ENCODE measurements at places on chromosomes 2 and 18. TPM values are rescaled to one million over a fixed set of nuclear protein-coding genes. Genes with fewer than 3 reads are reported as not detected.

GRCh38 chr2:112812318-112813267 is 24.0 kb downstream of the IL1B start:
- H3K27me3 ChIP-seq: no peaks in the 10 kb centered on the region
- peak overlapping the region; percentile 32 for H3K4me3 ChIP-seq
- peaks cover 17% of the 10 kb centered on the region for H3K4me1 ChIP-seq
- no peak for DNase-seq
- peak overlapping the region; percentile 14 for H3K27ac ChIP-seq
- H3K36me3 ChIP-seq: no peaks in the 10 kb centered on the region

DNA sequence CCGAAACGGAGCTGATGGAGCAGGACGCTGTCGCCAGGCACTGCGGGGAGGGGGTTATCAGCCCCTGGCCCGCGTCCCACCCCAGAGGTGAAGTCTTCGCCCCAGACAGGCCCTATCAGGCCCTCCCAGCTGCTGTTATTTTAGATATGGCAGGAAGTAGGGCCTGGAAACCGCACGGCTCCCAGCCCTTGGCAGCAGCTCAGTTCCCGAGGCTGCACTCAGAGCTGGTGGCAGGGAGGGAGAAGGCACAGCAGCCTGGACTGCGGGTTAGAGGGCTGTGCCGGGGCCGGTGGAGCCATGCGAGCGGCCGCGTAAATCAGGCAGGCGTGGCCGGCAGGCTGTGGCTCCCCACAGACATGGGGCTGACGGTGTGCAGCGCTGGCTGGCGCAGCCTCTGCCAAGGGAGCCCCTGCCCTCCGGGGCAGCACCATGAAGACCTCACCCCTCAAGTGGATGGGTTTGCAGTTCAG is 111.4 kb downstream of the NFATC1 start:
- peaks cover 66% of the 10 kb centered on the region for H3K4me1 ChIP-seq
- H3K27me3 ChIP-seq: no peaks in the 10 kb centered on the region
- peak; percentile 34 for DNase-seq
- H3K4me3 ChIP-seq: peak overlapping the region; percentile 63

GRCh38 chr18:66344227-66344626 is 259.7 kb downstream of the CDH19 start:
- H3K4me3 ChIP-seq: no peak overlapping the region
- no peak overlapping the region for H3K27ac ChIP-seq
- DNase-seq: no peak
- H3K27me3 ChIP-seq: no peaks in the 10 kb centered on the region
- H3K36me3 ChIP-seq: no peaks in the 10 kb centered on the region
- no peaks in the 10 kb centered on the region for H3K4me1 ChIP-seq

CAPN14 gene
- total RNA-seq: 0.49 TPM

- H3K27me3 ChIP-seq: no peaks in the 10 kb centered on the region
- no peaks in the 10 kb centered on the region for H3K4me1 ChIP-seq
- no peaks in the 10 kb centered on the region for H3K36me3 ChIP-seq
- no peak overlapping the region for H3K4me3 ChIP-seq
- DNase-seq: no peak
- no peak overlapping the region for H3K27ac ChIP-seq
Observed at GRCh38 chr2:51612387-51612786, 580.5 kb upstream of the NRXN1 start.

DUSP2 gene
- 274 TPM for total RNA-seq

TWIST2 gene
- not detected for total RNA-seq

CRYGC gene
- not detected for total RNA-seq

GRCh38 chr2:37679072-37679695 is 7.7 kb upstream of the CDC42EP3 start:
- H3K36me3 ChIP-seq: peaks cover 15% of the 10 kb centered on the region
- H3K27ac ChIP-seq: no peak overlapping the region
- H3K4me3 ChIP-seq: no peak overlapping the region

- DNase-seq: no peak
- no peak overlapping the region for H3K27ac ChIP-seq
Observed at GRCh38 chr2:46053564-46053963, 243.6 kb upstream of the EPAS1 start.

TMEM247 gene
- total RNA-seq: not detected

DNA sequence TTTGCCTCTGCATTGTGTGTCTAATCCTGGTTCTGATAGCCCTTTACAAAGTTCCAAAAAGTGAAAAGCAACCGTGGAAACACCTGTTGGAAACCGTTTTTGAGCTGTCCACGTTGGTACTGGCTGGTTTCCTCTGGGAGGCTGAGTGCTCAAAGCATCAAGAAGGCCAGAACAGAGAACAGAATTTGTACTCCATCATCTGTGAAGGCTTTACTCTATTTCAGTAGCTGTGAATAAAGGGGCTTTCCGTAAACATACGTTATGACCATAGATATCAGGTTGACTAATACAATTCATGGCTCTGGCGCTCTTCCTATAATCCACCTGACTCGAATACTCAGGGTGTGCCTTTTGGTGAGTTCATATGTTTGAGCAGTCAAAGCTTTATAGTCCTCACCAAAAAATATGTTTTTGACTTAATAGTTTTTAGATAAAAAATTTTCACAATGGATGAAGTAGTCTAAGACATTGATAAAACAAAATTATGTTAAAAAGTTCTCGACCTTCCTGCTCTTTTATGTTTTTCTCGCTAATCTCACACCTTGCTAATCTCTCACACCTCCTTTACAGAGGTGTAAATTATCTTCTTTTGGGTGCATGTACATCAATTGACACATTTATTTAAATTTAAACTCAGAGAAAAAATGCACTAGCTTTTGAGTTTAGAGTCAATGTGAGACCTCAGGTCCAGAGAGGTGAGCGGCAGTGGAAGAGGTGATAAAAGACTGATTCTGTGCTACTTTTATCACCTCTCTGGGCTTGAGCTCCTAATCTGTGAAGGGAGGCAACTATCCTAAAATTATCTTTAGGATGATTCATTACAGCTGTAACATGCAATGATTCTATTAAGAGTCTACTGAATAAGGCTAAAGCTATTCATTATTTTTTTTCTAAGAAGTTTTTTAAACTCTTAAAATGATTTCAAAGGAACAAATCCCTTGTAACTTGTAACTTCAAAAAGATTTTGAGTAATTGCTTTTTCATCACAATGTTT is 65.3 kb downstream of the CXCR4 start:
- H3K4me1 ChIP-seq: peaks cover 84% of the 10 kb centered on the region
- no peaks in the 10 kb centered on the region for H3K27me3 ChIP-seq
- peak; percentile 32 for DNase-seq
- peak overlapping the region; percentile 94 for H3K27ac ChIP-seq

DNA sequence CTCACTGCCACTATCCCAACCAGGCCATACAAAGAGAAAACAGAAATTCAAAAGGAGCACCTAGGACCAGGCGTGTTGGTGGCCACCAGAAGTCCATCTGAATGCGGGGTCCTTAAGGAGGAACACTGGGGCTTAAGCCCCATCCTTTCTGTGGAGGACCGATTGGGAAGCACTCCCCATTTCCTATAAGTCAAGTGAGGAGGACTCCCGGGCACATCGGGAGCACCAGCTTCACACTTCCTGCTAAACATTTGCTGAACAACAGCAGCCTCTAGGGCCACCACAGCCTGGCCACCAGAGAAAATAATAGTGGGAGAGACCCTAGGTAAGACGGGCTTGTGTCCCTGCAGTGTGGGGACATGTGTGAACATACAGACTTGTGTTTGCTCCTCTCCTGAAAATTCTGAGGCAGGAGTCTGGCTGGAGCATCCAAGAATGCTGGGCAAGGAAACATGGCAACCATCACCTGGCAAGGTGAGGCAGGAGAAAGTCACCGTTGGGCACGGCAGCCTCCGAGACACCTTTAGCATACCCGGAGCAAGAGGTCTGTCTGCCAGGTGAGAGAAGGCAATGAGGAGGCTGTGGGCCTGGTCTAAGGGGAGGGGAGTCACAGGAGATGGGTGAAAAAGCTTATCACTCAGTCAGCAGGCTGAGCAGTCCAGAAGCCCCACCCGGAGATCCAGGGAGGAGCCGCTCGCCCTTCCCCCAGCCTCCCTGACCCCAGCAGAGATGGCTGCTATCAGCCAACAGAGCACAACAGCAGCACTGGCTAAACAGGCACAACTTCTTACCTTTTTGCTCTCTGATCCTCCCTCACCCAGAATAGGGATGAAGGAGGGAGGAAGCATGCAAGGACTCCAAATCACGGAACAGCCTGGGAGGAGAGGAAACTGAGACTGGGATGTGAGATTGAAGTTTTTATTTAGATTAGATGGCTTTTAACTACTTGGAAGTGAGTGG is 282.3 kb downstream of the EIPR1 start:
- H3K4me3 ChIP-seq: no peak overlapping the region
- no peaks in the 10 kb centered on the region for H3K36me3 ChIP-seq

UBXN4 gene
- 81.8 TPM for total RNA-seq

DNA sequence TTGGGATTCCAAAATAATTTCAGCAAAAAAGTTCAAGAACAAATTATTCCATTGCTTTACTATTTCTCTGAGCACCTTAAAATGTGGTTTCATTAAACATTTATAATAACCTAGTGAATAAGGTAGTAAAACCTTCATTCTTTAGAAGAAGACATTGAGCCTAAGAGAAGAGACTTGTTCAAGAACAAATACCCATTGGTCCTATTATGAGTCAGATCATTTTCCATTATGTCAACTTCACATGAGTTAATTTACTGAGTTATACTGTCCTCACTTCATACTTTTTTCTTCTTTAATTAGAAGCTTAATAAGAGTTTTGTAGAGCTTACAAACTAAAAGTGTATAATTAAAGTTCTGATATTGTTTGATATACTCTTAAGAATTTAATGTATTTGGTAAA is 5.5 kb downstream of the ANKRD62 start:
- no peaks in the 10 kb centered on the region for H3K4me1 ChIP-seq
- DNase-seq: no peak
- no peak overlapping the region for H3K27ac ChIP-seq
- H3K27me3 ChIP-seq: peaks cover 13% of the 10 kb centered on the region
- no peak overlapping the region for H3K4me3 ChIP-seq
- no peaks in the 10 kb centered on the region for H3K36me3 ChIP-seq

CHRND gene
- not detected for total RNA-seq

PSMA8 gene
- 3.6 TPM for total RNA-seq

- DNase-seq: no peak
- H3K27me3 ChIP-seq: no peaks in the 10 kb centered on the region
- H3K4me1 ChIP-seq: peaks cover 40% of the 10 kb centered on the region
- H3K27ac ChIP-seq: no peak overlapping the region
- peaks cover 52% of the 10 kb centered on the region for H3K36me3 ChIP-seq
Observed at GRCh38 chr2:86466306-86466705, 25.1 kb downstream of the KDM3A start.

DNA sequence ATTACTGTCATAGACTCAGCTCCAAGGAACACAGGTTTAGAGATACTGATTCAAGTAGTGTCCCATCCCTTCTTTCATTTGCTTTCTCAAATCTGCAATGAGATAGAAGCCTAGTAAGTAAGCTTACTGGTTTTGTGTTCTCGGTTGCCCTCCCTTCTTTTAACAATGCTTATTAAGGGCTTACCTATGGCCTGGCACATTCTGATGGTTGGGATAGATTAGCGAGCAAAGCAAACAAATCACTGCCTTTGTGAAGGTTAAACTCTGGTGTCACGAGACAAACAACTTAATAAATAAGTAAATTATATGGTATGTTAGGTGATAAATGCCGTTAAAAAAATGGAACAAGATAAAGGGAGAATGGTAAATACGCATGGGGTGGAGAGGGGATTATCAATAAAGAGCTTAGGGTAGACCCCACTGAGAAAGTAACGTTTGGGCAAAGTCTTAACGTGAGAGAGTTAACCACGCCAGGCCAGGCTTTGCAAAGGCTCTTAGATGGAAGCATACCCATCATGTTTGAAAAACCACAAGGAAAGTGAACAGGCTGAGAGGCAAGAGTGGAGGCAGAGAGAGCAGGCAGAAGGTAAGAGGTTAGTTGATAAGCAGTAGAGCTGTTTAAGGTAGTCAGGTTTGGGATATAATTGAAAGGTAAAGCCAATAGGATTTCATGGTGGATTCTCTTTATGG is 31.0 kb downstream of the EIF2AK3 start:
- no peak overlapping the region for H3K4me3 ChIP-seq
- no peak overlapping the region for H3K27ac ChIP-seq
- no peaks in the 10 kb centered on the region for H3K27me3 ChIP-seq
- H3K36me3 ChIP-seq: peaks cover 3% of the 10 kb centered on the region
- DNase-seq: no peak

GRCh38 chr2:207260947-207261346 is 95.2 kb upstream of the KLF7 start:
- H3K27ac ChIP-seq: no peak overlapping the region
- H3K36me3 ChIP-seq: no peaks in the 10 kb centered on the region
- no peaks in the 10 kb centered on the region for H3K4me1 ChIP-seq
- no peaks in the 10 kb centered on the region for H3K27me3 ChIP-seq

GRCh38 chr2:230939066-230939591 is 14.1 kb upstream of the GPR55 start:
- peaks cover 14% of the 10 kb centered on the region for H3K4me1 ChIP-seq
- H3K27me3 ChIP-seq: peaks cover 6% of the 10 kb centered on the region
- no peak for DNase-seq
- H3K27ac ChIP-seq: no peak overlapping the region

WNT6 gene
- 0.21 TPM for total RNA-seq

DNA sequence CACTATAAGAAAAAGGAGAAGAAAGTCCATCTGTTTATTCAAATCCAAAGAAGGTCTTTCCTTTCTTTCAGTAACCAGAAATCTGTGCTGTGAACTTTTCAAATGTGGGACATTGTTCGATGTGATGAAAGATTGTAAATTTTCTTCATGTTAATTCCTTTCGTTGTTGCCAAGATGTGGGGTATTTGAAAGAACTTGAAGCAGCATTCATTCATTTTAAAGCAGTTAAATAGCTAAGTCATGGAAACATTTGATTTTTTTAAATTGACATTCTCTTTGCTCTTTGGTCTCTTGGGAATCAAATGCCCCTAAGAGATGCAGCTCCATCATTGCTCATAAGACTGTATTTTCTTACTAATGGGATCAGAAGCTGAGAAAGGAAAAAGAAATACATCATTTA is 93.7 kb upstream of the EHBP1 start:
- H3K27me3 ChIP-seq: peaks cover 13% of the 10 kb centered on the region
- no peak overlapping the region for H3K27ac ChIP-seq
- no peaks in the 10 kb centered on the region for H3K4me1 ChIP-seq
- no peak overlapping the region for H3K4me3 ChIP-seq
- H3K36me3 ChIP-seq: no peaks in the 10 kb centered on the region

- H3K4me1 ChIP-seq: no peaks in the 10 kb centered on the region
- no peak for DNase-seq
- no peak overlapping the region for H3K27ac ChIP-seq
- peaks cover 23% of the 10 kb centered on the region for H3K36me3 ChIP-seq
- no peak overlapping the region for H3K4me3 ChIP-seq
Observed at GRCh38 chr2:89833116-89833779, 1141.8 kb downstream of the RPIA start.

DNA sequence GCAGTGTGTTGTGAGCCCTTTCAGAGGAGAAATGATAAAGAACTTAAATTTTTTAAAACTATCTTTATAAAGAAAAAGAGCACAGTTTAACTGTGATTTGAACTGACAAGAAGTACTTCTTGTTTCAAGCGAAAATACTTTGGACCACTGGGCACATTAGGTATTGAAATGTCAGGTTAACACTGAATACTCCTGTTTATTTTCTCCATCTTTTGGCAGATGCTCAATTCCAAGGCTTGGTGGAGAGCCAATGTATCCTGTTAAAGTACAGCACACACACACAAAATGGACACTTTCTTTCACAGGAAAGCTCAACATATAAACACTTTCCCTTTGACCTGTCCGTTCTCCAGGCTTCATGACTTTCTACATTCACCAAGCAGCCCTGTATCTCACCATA is 32.6 kb upstream of the SP3 start:
- DNase-seq: no peak
- no peak overlapping the region for H3K4me3 ChIP-seq
- H3K4me1 ChIP-seq: no peaks in the 10 kb centered on the region
- no peaks in the 10 kb centered on the region for H3K36me3 ChIP-seq

All from activated naive CD8-positive, alpha-beta T cell treated with anti-CD3 and anti-CD28 coated beads for 36 hours (primary cell).